ENCODE measurements at places on chromosomes 2 and 18.

GRCh38 chr18:48486754-48487153 lies 52.1 kb upstream of the CTIF start:
- DNase-seq, result peak; percentile 56

DNA sequence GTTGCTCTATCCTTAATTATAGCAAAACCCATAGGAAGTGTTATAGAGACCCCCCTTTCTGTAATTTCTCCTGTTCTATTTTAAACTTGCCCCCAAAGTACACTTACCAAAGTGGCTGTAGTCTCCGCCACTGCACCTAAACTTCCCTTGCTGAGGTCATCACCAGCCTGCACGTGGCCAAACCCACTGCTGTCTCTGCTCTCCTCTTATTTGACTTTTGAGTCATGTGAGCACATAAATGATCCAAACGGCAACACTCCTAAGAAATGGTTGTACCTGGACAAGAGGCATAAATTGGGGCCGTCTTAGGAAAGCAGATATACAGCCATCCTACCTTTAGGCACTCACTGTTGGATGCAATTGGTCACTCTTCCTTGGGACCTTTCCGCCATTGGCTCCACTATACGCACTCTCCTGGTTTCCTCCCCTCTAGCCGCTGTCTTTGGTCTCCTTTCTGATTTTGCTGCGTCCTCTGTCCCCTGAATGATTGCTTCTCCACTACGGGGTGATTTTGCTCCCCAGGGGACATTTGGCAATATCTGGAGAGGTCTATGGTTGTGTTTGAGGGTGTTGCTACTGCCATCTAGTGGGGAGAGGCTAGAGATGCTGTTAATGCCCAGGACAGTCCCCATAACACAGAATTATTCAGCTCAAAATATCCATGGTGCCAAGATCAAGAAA lies 19.2 kb upstream of the IL36G start:
- peak; percentile 65 for DNase-seq

DNA sequence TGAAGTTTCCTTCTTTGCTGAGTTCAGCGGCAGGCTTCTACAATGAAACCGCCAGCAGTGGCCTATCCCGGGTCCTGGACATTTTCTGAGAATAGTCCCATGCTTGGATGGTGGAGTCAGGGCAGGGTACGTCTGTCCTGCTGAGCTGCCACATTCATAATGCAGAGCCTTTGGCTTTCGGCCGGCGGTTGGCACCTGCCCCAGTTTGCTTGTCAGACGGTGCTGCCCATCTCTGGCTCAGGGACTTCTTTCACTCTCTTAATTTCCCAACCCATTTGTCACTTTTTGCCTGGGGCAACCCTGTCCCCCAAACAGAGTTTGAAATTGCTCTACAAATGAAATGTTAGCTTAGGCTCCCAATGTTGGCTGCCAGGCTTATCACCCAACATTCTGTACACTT lies 57.2 kb downstream of the SOX11 start:
- no peak for DNase-seq

DNA sequence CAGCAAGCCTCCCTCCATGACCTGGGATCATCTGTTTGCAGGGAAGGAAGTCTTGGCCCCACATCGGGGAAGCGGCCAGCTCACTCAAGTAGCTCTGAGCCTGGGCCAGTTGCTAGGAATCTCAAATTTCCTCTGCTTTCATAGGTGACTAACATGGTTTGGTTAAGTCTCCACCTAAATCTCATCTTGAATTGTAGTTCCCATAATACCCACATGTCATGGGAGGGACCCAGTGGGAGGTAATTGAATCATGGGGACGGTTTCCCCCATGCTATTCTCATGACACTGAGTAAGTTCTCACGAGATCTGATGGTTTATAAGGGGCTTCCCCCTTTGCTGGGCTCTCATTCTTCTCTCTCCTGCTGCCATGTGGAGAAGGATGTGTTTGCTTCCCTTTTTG lies 75.2 kb downstream of the LBH start:
- DNase-seq, result peak; percentile 68

DNA sequence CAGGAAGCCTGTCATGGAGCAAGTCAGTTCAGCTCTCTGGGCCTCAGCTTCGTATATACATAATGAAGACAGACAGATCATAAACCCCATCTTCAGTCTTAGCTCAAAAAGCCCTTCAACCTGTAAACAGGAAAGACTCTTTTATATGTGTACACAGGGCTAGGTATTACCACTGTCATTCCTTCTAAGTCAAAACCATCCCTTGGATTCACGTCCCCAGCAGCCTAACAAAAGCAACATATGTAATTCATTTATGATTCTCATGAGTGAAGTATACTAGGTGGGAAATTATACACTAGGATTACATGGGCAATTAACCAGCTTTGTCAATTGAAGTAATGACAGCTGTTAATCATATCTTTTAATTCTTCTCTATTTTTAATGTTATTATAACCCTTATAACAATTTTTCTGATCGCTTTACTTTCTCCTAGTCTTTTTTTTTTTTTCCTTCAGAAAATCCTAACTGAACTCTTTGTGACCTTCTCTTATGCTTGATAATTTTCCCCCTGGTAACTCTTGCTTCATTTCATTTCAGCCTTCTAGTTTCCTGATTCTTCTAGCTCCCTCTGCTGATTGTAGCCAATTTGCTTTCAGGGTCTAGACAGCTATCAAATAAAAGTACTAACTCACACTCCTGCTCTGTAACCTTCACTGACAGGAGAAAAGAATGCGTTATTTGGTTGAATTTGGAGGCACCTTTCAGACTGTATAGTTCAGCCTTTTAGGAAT lies 99.7 kb downstream of the RBM43 start:
- DNase-seq, result peak; percentile 45

GRCh38 chr2:164069540-164069939 lies 333.7 kb upstream of the FIGN start:
- DNase-seq, result no peak

DNA sequence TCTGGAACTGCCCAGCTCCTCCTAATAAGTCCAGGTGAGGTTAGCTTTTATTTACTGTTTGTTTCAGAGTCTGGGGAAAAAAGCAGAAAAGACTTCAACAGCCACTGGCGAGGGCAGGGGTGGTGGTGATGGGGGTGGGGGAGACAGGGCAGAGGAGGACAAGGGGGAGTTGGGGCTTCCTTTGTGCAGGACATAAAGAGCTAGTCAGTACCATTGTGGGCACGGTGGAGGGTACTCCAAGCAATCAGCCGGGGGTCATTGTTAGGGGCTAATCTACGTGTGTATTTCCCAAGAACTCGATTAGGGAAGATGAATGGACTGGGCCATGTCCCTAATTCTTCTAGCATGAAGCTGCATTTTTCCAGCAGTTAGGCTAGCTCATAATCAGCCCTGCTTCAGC lies 2.8 kb upstream of the RAX start:
- no peak for DNase-seq

- DNase-seq, result peak; percentile 90
These were observed 46.2 kb upstream of the SMAD7 start for GRCh38 chr18:48996901-48997463.
